ENCODE measurements at places on chromosomes 16 and 17.

DNA sequence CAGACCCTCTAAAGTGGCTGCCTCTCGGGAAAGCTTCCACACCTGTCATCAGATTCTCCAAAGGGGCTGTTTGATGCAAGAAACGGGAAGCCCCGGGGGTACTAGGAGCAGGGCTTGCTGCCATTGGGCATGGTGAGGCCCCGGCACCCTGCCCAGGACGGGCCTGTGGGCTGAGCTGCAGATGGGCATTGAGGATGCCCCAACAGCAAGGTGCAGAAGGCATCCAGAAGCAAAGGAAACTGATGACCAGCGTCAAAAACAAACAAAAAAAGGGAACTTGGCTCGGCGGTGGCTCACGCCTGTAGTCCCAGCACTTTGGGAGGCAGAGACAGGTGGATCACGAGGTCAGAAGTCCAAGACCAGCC, 1.5 kb upstream of the LIMD2 start:
- peak; percentile 48 for DNase-seq

- DNase-seq: no peak
Observed at GRCh38 chr17:1323336-1323735, 43.9 kb downstream of the TRARG1 start.

- peak; percentile 63 for DNase-seq
Observed at GRCh38 chr16:68229431-68230175, 6.3 kb downstream of the ESRP2 start.

GRCh38 chr16:79571903-79572535, 28.5 kb downstream of the MAF start:
- no peak for DNase-seq

DNA sequence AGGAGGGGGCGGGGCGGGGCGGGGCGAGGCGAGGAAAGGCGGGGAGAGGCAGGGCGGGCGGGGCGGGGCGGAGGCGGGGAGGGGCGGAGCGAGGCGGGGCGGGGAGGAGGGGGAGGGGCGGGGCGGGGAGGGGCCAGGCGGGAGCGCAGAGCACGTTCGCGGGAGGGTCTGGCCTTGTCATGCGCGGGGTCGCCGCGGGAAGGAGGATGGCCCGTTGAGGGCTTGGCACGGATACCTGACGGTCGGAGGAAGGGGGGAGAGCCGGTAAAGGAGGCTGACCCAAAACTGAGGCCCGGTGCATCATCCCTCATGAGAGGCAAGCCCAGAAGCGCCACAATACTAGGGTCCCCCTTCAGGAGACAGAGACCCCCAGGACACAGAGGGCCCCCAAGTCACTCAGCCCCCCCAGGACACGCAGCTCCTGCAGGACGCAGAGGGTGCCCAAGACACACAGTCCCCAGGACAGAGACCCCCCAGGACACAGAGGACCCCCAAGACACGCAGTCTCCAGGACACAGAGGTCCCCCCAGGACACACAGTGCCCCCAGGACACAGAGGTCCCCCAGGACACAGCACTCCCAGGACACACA, 593 bp upstream of the WDR45B start:
- peak; percentile 59 for DNase-seq

- DNase-seq: no peak
Observed at GRCh38 chr17:13558588-13558987, 43.1 kb downstream of the HS3ST3A1 start.

DNA sequence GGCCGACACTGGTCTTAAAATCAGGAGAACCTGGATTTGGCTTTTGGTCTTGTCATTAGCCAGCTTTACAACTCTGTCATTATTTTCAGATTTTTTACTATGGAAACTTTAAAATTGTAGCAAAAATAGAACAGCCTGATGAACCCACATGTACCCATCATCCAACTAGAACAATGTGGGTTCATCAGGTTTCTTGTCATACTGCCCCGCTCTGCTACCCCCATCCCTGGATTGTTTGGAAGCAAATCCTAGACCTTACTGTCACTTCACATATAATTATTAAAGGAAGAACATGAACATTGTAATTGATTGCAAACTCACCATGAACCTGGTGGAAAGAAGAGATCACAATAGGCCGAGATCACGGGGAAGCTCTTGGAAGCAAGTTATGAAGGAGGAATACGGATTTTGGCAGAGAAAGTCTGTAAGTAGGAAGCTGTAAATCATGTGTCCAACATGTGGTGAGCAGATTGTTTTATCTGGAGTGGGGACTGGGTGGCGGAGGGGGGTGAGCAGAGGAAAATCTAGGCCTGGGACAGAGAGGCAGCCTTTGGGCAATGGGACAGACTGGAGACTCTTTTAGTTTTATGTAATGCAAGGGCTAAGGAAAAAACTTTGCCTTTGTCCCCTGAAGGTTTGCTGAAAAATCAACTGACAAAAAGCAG, 67.0 kb downstream of the PITPNC1 start:
- DNase-seq: no peak

DNA sequence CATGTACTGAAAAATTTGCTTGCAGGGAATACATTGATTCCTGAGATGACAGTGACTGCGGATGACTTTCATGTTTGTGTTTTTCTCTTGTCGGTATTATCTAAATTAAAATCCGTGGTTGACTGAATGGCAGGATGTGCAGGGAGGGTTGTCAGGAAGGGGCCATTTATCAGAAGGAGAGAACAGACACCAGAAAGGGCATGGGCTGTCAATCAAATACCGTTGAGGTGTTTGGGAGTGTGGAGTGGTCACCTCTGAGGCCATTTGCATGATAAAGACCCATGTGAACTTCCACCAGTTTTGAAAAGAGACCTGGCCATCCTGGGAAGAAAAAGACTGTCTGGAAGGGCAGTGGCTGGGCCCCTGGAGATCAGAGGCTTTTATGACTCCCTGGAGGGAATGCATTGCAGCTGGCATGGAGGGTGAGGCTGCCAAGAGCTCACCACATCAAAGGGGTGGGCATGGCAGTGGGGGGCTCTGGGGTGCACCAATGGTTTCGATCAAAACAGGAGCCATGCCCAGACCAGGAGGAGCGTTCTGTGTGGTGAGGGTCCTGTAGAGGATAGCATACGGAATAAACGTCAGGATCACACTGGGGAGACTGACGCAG, 67.1 kb downstream of the CYLD start:
- no peak for DNase-seq

DNA sequence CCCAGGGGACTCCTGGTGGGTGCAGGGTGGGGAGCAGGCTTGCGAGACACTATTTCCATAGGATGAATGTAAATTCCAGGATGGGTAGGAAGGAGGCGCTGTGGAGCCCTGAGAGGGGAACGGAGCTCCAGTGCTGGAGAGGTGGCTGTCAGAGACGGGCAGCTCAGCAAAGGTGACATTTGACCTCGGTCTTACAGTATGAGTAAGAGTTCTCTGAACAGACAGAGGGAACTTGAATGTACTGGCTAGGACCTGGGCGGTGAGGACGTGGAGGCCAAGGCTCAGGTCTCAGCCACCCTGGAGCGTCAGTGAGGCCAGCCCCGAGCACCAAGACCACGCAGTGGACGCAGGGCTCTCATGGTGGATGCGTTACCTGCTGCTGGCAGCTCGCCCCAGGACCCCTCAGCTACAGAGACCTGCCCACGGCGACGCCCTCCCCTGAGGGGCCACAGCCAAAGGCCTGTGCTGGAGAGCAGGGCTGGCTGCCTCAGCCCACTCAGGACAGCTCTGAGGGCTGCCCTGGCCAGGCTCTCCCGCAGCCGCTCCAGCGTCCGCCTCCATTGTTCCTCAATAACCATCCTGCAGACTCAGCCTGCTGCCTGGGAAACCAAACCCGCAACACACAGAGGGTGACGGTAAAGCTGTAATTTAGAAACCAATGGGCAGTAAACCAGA, 65.9 kb upstream of the TNRC6C start:
- no peak for DNase-seq

DNA sequence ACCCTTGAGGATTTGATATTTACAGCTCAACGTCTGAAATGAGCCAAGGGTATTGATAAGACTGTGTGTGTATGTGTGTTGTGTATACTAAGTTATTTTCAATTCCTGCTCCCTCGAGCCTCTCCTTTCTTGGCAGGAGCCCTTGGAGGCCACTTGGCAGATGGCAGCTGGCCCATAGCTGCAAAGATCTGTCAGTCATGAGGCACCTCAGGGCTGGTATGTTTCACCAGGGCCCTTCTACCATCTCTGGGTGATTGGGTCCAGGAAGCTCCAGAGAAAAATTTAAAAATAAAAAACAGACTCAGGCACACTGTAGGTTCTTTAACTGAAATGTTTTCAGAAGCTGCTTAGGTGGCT, 355.7 kb downstream of the HAPSTR1 start:
- DNase-seq: no peak

- DNase-seq: no peak
Observed at GRCh38 chr17:45265821-45266220, 3.9 kb upstream of the SPATA32 start.

GRCh38 chr16:3832668-3833067, 47.8 kb downstream of the CREBBP start:
- no peak for DNase-seq

DNA sequence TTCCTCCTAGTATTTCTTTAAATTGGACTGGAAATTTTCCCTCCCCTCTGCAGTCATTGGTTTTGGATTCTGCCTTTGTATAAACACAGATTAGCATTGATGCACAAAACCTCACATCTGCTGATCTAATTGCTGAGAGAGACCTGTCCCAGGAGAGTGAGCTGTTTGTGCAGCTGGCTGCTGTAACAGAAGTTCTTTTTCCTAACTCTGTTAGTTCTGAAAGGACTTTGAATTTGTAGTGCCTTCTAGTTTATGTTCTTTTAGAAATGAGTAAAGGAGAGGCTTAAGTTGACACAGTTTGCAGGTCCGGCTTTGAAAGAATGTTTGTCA, 45.2 kb upstream of the KPNB1 start:
- DNase-seq: no peak

DNA sequence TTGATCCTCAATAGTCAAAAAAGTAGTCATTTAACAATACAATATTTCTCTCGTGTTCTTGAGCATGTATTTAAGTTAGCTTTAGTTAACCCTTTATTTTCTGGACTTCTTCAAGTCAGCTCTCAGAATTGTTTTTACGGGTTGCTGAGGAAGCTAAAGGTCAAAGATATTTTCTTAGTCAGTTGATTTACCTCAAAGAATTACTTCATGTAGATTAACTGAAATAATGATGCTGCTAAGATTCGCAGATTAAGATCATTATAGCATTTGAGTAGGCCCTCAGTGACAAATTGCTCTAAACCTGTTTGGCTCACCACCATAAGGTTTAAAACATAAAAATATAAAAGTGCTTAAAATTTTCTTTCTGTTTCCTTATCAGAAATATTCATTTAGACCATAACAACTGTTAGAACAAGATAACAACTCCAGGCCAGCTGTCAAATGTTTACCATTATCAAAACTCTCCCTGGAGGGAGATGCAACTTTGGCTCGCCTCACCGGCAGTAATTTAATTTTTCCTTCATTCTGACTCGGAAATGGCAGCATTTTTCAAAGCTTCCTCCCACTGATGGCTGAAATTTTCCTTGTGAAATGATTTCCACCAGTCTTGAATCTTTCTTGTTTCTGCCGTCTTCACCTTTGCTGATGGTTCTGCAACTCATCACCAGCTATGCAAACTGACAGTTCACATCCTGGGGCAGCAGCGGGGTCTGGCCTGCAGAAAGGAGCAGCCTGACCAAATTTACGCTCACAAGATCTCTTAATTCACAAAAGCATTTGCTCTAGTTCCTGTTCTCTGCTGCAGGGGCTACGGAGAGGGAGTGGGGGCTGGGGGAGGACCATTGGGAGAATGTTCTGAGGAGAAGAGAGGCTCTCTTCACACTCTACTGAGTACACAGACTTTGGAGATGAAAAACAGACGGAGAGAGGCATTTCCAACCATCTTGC, 254.8 kb upstream of the TBX2 start:
- DNase-seq: no peak

DNA sequence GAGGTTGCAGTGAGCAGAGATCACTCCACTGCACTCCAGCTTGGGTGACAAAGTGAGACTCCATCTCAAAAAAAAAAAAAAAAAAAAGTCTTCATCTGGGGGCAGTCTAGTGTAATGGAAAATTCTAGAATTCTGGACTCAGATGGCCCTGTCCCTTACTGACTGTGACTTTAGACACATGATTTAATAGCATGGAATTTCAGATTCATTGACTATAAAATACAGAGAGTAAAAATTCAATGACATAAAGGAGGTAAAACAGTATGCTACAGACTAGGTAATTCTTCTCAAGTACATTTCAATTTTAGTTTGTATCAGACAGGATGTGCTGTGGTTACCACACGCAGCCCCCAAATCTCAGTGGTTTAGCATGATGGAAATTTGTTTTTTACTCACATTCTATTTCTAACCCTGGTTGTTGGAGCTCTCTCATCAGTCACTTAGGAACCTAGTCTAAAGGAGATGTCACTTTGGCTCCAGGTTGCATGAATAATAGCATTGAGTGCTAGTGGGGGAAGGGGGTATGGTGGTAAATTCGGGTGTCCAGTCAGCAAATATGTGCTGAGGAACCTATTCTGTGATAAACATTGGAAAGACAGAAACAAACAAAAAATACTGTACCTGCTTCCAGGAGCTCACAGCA, 444.0 kb downstream of the XYLT1 start:
- DNase-seq: peak; percentile 33

DNA sequence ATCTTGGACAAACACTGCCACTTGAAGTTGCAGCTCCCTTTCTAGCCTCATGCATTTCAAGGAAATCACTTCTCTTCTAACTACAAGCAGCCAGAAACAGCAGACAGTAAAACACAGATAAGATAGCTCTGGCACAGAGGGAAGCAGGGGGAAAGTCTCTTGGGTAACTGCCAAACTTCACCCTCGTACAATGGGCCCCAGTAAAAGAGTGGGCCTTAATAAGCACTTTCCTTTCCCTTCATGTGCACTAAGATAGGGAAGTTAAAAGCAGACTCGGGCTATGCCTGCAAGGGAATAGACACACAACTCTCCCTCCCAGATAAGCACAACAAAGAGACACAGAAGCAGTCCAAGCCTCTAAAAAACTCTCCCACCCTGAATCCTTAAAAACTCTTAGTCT, 4.2 kb upstream of the KRTAP4-5 start:
- no peak for DNase-seq

GRCh38 chr17:29612404-29613280, 10.1 kb downstream of the CORO6 start:
- DNase-seq: no peak

DNA sequence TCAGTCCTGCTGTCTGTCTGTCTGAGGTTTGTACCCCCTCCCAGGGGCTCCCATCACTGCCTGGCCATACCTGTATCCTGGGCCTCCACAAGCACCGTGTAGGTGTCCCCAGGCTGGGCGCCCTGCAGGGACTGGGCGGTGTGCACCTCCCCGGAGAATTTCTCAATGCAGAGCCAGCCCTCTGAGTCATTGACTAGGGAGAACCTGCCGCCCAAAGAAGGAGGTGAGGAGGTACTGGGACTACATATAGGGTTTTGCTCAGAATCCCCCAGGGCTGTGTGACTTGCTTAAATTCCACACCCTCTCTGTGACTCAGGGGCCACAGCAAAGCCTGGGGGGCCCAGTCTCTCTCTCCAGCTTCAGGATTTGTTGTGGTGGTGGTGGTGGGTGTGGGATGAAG, 7.6 kb downstream of the CDH16 start:
- DNase-seq: no peak
